CD4-positive, alpha-beta T cell treated with Interleukin-2 at 100 ng/mL for 4 hours (primary cell): ENCODE measurements at places on chromosomes 13 and 19.

DNA sequence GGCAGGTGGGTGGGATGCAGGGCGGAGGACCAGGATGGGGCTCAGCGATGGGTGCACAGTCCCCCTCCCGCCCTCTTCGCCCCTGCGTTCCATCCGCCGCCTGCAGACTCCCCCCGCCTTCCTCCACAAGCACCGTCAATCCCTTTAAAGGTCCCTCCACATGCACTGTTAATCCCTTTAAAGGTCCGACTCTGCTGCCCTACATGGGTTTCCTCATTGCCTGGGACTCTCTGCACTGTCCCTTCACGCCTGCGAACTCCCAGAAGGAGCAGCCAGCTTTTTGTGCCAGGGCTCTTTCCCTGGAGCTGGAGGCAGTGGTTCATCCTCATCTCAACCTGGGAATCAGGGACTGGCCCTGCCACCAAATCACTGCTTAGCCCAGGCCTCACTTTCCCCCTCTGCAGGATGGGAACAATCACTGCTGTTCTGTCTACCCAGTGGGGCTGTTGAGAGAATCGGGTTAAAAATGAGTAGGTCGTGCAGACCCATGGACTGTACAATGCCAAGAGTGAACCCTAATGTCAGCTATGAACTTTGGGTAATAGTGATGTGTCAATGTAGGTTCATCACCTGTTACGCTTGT is 20.4 kb downstream of the ZNF574 start:
- no peak for DNase-seq

GRCh38 chr19:11422163-11423065 is 3.3 kb upstream of the RGL3 start:
- peak; percentile 54 for DNase-seq

GRCh38 chr13:76329004-76329403 is 557.2 kb downstream of the KCTD12 start:
- no peak for DNase-seq

- peak; percentile 28 for DNase-seq
Observed at GRCh38 chr13:101258071-101258470, 158.2 kb downstream of the NALCN start.

DNA sequence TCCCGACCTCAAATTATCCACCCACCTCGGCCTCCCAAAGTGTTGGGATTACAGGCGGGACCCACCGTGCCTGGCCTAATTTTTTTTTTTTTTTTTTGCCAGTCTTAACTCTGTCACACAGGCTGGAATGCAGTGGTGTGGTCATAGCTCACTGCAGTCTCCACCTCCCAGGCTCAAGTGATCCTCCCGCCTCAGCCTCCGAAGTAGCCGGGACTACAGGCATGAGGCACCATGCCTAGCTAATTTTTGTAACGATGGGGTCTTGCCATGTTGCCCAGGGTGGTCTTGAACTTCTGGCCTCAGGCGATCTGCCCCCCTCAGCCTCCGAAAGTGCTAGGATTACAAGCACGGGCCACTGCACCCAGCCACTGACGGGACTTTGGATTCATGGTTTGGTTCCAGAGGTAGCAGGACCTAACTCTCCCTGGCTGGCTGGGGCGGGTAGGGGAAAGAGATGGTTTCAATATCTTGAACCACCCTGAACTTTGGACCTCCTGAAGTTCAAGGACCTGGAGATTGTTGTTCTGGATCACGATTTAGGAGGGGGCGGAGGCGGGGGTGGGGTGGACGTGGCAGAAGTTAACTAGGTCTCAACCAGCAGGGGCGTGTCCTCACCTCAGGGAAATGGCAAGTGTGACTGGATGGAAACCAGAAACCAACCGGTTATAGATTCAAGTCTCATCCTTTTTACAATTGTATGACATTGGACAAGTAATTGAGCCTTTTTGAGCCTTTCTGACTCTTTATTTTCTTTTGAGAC is 40.8 kb downstream of the IER2 start:
- DNase-seq: no peak

GRCh38 chr13:41139296-41139966 is 6.8 kb upstream of the KBTBD6 start:
- DNase-seq: no peak

DNA sequence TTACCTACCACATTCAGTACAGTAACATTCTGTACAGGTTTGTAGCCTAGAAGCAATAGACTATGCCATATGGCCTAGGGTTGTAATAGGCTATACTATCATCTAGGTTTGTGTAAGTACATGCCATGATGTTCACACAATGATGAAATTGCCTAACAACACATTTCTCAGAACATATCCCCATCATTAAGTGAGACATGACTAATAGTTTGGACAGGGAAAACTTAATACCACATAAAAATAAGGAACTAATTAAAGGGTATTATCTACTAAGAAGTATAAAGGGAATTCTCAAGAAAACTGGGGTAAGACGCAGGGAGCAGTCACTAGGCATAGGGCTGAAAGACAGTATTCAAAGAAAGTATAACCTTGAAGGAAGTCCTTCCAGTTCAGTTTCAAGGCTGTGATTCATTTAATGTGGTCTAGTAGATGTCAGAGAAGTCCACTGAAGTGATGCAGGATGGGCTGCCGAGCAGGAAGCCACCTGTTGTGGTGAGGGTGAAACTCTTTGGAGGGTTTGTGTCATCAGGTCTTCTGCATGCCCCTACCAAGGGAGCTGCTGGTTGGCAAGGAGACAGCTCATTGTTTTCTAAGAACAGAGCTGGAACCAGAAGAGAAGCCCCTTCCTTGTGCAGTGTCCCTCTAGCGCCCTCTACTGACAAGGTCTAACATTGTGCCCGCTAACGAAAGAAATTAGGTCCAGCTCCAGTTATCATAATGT is 122.9 kb downstream of the OLFM4 start:
- peak; percentile 17 for DNase-seq

DNA sequence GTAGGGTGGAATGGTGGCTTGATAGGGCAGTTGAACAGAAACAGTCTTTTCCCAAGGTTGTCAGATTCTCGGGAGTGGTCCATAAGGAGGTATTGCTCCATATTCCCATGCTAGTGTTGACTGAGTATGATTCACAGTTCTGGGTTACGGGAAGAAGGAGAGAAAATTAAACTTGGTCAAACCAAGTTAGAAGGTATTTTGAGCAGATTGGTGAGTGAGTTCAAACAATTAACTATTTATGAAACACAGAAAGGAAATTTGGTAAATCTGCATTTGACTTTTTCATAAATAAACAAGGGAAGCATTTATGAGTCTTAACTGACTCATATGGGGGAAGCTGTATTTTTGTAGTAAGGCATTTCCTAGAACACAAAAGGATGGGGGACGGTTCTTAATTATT is 2419.4 kb downstream of the PCDH9 start:
- DNase-seq: no peak

DNA sequence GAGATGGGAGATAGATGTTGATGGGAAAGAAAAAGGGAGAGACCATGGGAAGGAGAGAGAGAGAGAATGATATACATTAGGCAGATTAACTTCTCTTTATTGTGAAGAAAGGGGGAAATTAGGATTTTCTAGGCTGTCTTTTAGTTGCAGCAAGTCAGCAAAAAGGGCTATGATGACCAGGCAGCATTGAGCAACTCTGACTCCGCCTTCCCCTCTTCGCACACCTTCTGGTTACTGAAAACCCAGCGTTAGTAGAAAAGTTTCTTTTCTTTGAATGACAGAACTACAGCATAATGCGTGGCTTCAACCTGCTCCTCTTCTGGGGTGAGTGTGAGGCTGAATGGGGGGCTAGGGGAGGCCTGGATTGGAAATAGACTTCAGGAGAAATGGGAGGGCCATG is at the start of gene ADGRE1:
Gene ADGRE1 (plus strand): TSS at position 264 of the 400 bp plus-strand sequence. CDS start 30 bp downstream, at position 294.
- no peak for DNase-seq

DNA sequence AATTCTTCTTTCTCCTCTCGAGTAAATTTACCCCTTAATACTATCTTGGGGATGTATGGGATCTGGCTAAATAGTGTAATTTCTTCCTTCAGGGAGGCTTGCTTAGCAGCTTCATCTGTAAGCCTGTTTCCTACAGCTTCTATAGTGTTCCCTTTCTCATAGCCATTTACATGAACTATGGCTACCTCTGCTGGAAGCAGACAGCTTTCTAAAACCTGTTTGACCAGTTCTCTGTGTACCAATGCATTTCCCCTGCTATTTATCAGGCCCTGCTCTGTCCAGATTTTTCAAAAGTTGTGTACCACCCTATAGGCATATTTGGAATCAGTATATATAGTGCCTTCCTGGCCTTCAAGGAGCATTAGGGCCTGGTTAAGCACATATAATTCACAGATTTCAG is 113.6 kb upstream of the PCDH9 start:
- no peak for DNase-seq

DNA sequence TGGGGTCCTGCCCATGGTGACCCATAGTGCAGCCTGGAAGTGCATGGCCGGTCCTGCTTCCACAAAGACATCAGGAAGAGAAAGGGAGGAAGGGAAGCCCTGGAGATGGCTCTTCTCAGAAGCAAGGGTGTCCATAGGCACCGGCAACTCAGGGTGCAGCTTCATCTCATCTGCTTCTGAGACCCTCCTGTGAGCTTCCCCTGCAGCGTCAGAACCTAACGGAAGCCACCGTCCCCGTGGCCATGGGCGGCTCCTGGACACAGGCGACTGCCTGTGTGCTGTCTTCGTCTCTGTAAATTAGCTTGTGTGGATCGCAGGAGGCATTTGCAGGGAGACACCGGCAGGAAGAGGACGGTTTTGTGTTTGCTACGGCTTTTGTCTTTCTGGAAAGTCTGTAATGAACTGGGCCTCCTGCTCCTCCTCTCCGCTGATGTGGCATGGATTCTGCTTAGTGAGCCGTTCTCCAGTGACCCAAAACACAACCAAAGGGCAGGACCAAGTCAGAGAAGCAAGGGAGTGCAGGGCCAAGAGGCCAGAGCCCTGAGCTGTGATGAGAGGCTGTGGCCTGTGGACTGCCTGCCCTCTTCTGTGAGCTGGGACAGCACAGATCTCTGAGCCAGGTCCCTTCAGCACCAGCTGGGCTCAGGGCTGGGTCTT is 2.5 kb downstream of the ATP4B start:
- DNase-seq: no peak

DNA sequence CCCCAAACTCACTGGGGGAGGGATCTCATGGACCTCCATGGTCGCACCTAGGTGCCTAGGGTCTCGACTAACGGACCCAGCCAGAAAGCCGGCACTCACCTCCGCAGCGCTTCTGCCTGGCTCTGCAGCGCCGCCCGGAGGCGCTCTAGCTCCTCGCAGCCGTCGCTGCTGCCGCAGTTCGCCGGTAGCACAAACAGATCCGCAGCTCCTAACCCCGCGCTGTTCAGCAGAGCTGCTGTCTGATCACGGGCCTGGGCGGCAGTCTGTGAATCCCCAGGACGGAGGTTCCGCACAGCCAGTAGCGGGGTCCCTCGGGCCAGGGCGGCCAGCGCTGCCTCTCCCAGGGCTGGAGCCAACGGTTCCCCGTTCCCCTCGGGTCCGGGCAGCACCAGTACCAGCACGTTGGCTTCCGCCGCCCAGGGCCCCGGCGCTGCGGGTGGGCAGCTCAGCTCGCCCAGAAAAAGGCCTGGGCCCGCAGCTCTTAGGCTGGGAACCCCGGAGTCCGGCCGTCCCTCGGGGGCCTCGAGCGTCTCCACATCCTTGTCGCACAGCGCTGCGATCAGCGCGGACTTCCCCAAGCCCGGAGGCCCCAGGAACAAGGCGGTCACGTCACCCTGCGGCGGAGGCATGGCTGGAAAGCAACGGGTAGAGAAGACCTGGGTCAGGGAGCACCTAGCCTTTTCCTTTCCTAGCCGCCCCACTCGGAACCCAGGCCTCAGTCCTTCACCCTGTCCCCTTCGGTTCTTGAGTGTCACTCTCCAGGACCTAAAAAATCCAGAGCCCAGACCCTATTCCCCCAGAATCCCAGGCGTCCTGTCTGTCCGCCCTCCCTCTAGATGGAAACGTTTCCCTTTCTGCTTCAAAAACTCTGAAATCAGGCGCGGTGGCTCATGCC is 977 bp downstream of the IRGQ start:
- peak; percentile 74 for DNase-seq

GRCh38 chr19:47628078-47628771 is 19.3 kb downstream of the BICRA start:
- DNase-seq: no peak

- no peak for DNase-seq
Observed at GRCh38 chr13:34152409-34152808, 334.5 kb downstream of the RFC3 start.

DNA sequence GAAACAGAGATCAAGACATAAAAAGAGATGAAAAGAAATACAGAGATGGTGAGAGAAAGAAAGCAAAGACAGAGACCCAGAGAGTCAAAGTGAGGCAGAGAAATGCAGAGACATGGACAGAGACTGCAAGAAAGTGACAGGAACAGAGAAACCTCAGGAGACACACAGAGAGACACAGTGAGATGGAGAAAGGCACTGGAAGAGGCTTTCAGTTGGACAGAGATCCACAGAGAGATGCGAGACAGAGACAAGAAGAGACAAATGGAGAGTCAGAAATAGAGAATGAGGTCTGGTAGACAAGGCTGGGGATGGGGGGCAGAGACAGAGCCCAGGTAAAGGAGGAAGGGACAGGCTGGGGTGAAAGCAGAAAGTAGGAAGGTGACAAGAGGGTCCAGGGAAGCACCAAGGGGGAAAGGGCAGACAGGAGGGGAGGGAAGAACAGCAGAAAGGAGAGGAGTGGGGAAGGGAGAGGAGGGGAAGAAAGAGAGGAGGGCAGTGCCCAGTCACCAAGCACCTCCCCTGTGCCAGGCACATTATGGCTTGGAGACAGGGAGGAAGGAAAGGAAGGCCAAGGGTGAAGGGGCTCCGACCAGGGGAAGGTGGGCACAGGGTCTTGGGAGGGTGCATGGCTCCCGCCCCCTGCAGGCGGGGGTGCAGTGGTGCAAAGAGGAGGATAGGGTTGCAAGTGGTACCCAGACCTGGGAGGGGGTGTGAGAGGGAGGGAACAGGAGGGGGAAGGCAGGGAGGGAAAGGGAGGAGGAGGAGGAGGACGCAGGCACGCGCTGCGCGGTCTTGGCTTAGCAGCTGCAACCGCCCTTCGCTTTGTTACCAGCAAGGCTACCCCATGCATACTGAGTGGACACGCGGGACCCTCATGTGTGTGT is 38.4 kb downstream of the DEDD2 start:
- DNase-seq: no peak

DNA sequence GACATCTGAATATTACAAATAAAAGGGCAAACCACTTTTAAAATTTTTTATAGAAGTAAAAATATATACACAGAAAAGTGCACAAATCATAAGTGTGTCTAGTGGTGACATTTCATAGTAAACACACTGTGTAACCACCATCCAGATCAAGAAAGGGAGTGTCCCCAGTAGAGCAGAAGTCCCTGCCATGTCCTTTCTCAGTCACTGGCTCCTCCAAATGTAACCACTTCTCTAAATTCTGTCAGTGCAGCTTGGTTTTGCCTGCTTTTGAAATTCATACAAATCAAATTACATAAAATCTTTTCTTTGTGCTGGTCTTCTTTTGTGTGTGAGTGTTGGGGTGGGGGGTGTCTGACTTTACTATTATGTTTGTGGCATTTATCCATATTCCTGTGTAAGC is 116.5 kb downstream of the RBM26 start:
- no peak for DNase-seq
